ENCODE measurements at places on chromosomes 4 and X.

GRCh38 chrX:136879001-136879687 lies 1.4 kb downstream of the RBMX start:
- no peak for ATAC-seq

GRCh38 chr4:124079174-124079780 lies 633.3 kb downstream of the ANKRD50 start:
- no peak for ATAC-seq

DNA sequence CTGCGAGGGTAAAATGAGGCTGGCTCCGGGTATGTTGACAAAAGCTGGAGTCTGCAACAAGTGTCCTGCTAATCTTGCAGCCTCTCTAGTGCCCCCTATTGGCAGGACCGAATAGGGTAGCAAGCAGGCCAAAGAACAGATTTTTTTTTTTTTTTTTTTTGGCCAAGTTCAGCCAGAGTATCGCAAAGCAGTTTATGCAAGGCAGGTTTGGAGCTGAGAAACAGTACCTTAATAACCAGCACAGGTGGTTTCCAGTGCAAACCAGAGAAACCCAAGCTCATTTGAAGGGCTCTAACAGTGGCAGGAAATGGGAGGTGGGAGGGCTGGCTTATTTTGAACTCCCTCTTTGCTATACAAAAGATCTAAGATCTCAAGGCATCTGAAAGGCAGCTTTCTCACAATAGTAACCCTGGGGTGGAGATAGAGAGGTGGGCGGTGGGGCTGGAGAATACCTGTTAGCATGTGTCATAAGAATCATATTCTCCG lies 38.2 kb upstream of the OCIAD2 start:
- no peak for ATAC-seq

DNA sequence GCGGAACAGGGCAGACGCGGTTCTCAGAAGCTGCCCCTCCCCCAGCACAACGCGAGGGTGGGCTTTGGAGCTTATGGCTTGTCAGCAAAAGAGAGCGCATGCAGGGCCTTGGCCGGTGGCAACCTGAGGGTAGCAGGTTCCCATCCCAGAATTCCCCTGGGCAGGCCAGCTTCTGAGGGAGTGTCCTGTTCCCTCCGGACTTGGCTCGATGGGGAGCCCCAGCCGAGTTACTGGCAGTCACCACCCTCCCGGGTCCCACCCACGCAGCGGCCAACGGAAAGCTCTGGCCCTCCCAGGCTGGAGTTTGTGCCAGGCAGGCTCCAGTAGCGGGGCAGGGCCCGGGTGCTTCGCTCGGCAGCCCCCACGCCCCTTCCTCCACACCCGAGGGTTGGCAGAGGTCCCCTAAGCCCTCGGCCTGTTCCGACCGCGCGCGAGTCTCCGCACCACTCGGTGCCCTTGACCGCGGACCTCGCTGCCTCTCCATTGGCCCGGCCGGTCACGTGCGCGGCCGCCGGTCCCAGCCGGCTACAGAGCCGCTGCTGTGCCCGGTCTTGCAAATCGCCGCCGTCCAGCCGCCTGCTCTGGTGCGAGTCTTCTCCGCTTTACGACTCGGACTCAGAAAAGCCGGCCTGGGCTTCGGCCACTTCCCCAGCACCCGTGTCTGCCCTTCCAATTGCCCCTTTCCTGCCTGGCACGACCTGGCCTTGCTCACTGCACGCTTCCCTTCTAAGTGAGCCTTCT lies 20.9 kb upstream of the MTM1 start:
- ATAC-seq, result peak; percentile 73

- no peak for ATAC-seq
These were observed 2.9 kb downstream of the FGG start for GRCh38 chr4:154609532-154609931.

DNA sequence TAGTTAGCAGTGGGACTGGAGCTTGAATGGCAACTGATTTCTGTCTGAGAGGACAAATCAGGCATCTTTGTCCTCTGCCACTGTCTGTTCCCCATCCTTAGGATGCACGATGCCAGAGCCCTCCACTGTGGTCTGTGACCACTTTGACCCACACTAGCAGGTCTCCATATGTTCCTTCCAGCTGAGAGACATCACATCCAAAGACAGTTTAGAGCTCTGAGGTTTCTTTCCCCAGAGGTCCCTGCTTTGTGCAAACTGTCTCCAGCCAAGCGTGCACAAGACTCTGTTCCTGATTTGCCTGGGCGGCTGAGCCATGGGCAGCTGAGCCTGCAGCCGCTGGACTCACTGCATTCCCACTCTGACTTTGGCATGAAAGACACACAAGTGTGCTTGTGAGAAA lies 98.0 kb downstream of the PTTG2 start:
- no peak for ATAC-seq

- no peak for ATAC-seq
These were observed 6.7 kb upstream of the PRICKLE3 start for GRCh38 chrX:49192722-49193328.
